ENCODE measurements at places on chromosomes 7 and 10.

GRCh38 chr10:491667-492424 is 197.6 kb downstream of the DIP2C start:
- DNase-seq: no peak

GRCh38 chr7:107966711-107967110 is 36.2 kb downstream of the LAMB1 start:
- DNase-seq: no peak

- DNase-seq: no peak
Observed at GRCh38 chr7:29508608-29509007, 55.0 kb upstream of the PRR15 start.

DNA sequence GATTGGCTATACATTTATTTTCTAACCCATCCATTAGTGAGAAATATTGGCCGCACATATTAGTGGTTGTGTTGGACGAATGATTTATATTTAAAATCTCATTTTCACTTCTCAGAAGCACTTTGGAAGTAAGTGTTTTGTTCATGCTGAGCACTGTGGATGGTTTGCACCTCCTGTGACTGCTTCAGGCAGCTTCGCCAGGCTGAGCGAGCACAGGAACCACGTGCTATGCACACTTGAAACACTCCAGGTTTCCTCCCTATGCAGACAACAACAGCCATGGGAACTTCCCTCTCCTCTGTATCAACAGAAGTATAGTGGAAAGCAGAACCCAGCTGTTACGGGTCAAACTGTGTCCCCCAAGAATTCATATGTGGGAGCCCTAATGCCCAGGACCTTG is 67.3 kb upstream of the WDR11 start:
- DNase-seq: no peak

DNA sequence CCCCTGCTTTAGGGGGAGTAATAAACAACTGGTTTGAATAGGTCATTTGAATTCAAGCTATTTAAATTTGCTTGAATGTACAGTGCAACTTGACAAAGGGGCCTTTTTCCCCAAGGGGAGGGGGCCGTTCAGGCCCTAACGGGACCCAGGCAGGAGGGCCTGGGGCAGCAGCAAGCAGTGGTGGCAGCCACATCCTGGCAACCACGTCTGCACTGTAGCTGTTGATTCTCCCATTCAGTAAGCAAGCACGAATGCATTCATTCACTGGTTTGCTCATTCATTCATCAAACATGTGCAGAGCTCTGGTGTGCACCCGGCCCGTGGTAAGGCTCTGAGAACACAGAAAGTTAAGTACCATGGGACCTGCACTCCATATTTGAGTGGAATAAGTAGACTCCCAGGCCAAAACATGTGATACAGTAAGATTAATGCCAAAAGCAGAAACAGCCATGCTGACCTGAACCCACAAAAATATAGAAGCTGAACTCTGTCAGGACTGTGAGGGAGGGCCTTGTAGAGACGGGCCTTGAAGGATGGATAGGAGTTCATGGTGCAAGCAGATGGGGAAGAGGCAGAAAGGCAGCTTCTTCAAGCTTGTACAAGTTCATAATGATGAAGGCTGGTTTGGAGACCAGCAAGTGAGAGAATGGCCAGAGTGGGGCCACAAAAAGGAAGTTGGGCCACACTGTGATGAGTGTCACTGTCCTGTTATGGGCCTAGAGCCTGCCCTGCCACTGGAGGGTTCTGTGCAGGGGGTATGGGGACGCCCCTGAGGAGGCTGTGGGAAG is 29.3 kb upstream of the C10orf53 start:
- no peak for DNase-seq

DNA sequence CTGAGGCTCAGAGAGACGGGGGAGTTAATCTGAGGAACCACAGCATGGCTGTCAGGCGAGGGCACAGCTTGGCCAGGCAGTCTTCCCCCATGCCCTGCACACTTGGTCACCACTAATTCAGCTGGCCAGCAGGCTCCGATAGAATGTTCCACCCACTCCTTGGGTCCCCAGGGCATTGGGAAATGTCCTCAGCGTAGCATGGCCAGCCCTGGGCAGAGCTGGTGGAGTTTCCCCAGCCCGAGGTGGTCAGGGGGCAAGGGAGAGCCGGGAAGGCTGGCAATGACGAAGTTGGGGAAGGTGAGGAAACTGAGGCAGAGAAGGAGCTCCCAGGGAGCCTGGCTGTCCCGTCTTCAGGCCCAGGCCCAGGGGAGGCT is 12.1 kb upstream of the GRIFIN start:
- no peak for DNase-seq

DNA sequence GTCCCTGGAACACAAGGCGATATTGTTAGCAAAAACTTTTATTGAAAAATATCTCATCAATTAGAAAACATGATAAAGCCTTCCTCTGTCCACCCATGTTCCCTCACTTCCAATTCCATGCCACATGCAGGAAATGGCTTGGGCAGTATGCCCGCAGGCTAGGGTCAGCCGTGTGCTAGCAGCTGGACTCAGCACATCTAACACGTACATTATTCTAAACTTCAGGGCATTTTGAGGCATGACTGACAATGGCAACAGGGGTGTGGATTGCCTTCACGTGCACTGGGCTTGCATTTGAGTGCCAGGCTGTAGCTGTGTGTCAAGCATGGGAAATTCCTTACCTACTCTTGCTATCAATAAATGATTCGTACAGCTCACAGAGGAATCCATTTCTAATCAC is 642.1 kb downstream of the INHBA start:
- DNase-seq: no peak

All from stimulated activated CD8-positive, alpha-beta memory T cell treated with anti-CD3 and anti-CD28 coated beads, Interleukin-15, amount 100 ng/mL, for 4 hours (primary cell).